Stimulated activated CD4-positive, alpha-beta T cell treated with anti-CD3 and anti-CD28 coated beads, Interleukin-1b, Interleukin-23, amount 100 ng/mL, for 1 hour (primary cell): ENCODE measurements at places on chromosomes 3 and 15.

DNA sequence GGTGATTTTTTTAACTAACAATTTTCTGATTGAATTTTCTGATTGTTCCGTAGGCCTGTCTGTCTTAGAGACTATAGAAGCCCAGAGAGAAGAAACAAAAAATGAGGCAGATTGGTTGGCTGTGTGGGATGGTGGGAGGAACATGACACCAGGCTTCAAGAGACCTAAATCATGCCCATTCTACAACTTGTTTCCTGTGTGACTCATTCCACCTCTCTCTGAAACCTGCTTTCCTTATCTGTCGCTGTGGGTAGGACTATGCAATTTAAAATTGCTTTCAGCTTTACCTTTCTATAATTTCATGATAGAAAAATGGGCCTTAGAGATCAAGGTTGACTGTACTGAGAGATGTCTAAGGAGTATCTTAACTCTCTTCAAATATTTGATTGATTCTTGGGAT, 44.5 kb downstream of the OXNAD1 start:
- no peak for DNase-seq

DNA sequence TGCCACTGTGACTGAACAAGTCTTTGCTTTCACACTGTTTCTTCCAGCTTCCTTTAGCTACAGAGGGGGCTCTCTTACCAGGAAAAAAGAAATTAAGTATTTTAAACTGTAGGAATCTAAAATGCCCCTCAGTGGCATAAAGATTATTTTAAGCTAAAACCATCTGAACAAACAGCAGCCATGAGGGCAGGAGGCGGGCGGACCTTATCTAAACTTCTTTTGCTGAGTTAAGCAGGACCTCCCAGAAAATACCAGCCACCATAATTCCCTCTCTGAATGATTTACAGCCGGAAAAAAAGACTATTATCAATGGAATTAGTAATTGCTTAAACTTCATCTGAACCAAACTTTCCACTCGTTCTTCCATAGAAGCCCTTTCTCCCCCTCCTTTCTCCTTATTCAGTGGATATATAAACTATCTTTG, 5.2 kb upstream of the TOPAZ1 start:
- DNase-seq = no peak

- DNase-seq = no peak
Observed at GRCh38 chr3:36635731-36636130, 128.6 kb downstream of the DCLK3 start.

GRCh38 chr3:42771271-42771670, 1.8 kb downstream of the CCDC13 start:
- DNase-seq = no peak

DNA sequence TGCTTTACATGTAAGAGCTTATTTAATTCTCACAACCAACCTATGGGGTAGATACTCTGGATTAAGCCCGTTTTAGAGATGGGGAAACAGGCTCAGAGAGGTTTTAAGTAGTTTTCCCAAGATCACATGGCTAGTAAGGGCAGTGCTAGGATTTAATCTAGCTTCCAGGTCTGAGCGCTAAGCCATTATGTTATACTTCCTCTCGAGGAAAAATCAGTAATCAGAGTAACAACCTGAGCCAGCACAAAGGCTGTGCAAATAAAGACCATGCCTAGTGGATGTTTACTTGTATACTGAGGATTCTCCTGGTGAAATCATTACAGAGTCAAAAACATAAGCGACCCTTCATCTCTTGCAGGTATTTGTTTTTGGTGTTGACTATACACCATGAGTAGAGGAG, 9.0 kb downstream of the FSTL1 start:
- DNase-seq = no peak
